ENCODE measurements at places on chromosomes 16 and 17.

GRCh38 chr17:75063201-75063600 is 16.2 kb downstream of the KCTD2 start:
- no peak for DNase-seq

DNA sequence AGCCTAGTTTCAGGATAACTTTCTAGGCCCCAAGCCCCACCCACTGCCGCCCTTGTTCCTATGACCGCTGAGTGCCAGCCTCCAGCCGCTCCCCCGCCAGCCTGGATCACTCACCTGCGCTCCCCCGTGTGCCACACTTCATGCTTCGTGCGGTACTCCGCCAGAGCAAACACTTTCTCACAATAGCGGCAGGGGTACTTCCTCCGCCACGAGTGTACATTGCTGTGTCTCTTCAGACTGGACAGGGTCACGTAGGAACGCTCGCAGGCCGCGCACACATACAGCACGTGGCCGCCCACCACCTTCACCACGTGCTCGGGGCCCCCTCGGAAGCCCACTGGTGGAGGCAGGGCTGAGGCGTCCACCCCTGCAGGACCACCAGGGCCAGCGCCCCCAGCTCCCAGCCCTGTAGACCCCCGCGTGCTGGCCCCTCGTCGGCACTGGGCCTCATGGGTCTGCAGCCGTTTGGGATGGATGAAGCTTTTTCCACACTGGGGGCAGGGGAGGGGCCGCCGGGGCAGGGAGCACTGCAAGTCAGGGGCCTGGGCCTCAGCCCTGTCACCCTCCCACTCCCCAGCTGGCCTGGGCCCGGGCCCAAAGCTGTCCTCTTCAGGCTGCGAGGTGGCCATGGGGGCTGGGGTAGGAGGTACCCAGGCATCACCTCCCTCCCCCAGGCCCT is 13.7 kb downstream of the ZBTB4 start:
- no peak for DNase-seq

- no peak for DNase-seq
Observed at GRCh38 chr17:68600067-68600930, 868 bp downstream of the FAM20A start.

DNA sequence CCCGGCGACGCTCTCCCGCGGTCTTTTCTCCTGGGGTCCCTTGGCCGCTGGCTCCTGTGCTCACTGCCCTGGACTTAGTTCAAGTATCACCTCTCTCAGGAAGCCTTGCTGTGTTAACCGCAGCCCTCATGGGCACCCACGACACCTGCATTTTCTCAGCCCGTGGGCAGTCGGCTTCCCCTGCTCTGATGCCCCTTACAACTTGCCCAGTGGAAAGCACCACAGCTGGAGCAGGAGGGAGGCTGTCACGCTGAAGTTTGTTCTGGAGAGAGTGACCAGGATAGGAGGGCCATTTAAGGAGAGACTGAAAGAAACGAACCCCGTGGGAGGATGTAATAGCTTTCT is 395 bp downstream of the STXBP4 start:
- DNase-seq = no peak

All from RCC 7860 (cell line).